ENCODE measurements at places on chromosomes 2 and 18. TPM values are rescaled to one million over a fixed set of nuclear protein-coding genes. Genes with fewer than 3 reads are reported as not detected.

The CCDC148 gene
- not detected for total RNA-seq

The FAM124B gene
- total RNA-seq = 1.3 TPM

The ABHD1 gene
- 1.0 TPM for total RNA-seq

The GPR155 gene
- total RNA-seq = 8.3 TPM

The NOSTRIN gene
- 1.0 TPM for total RNA-seq

The PROM2 gene
- 0.73 TPM for total RNA-seq

The MYO1B gene
- total RNA-seq = 1.3 TPM

The FIGN gene
- not detected for total RNA-seq

The POTEF gene
- not detected for total RNA-seq

DNA sequence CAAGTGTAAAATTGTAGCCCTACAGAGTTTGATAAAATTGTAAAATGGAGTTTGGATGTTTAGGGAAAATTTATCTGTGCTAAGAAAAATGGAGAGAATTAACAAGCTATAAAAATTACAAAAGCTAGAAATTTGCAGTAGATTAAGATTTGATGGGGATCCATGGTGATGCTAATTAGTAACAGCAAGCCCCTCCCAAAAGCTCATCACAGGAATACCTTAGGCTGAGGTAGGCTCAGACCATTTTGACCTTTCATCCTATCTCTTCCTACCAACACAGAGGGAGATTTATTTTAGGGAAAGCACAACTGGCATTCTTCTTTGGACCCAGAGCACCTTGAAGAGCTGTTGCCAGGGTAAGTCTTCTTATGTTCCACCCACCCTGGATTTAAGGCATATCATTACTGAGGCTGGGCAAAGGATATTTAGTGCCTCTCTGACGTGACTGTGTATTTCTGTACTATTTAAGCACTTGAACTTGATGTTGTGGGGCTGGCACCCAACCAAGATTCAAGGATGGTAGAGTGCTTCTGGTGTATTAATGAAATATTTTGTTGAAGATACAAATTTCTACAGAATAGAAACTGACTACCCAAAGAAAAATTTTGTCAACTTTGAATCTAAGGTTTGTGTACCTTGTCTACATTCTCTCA, 70.8 kb upstream of the SLC39A10 start:
- no peak overlapping the region for H3K27ac ChIP-seq
- DNase-seq = no peak
- H3K4me1 ChIP-seq = no peaks in the 10 kb centered on the region
- no peak overlapping the region for H3K4me3 ChIP-seq
- no peaks in the 10 kb centered on the region for H3K36me3 ChIP-seq

GRCh38 chr18:476251-476664, 24.2 kb downstream of the COLEC12 start:
- H3K4me3 ChIP-seq = no peak overlapping the region
- no peak overlapping the region for H3K27ac ChIP-seq
- H3K4me1 ChIP-seq = no peaks in the 10 kb centered on the region
- no peak for DNase-seq
- no peaks in the 10 kb centered on the region for H3K27me3 ChIP-seq

- DNase-seq = no peak
- H3K4me1 ChIP-seq = no peaks in the 10 kb centered on the region
- H3K36me3 ChIP-seq = no peaks in the 10 kb centered on the region
Observed at GRCh38 chr2:44668336-44668735, 273.2 kb upstream of the SIX3 start.

- H3K36me3 ChIP-seq = no peaks in the 10 kb centered on the region
- no peaks in the 10 kb centered on the region for H3K4me1 ChIP-seq
- H3K4me3 ChIP-seq = no peak overlapping the region
- no peaks in the 10 kb centered on the region for H3K27me3 ChIP-seq
- H3K27ac ChIP-seq = no peak overlapping the region
Observed at GRCh38 chr18:64165906-64166305, 17.0 kb upstream of the LINC00305 start.

DNA sequence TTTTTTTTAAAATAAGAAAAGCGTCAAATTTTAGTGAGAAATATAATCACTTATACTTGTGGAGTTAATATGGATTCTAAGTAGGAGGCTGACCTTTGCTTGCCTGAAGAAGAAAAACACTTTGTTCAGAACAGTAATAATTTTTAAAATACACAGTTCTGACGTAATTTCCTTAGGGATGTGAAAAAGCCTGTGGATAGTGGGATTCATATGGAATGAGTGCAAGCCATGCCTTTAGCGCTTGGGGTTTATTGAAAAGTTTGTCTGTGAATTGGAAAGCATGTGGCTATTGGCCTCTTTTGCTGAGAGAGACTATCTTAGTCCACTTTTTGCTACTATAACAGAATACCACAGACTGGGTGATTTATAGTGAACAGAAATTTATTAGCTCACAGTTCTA, 151.3 kb downstream of the CCDC85A start:
- H3K4me1 ChIP-seq = no peaks in the 10 kb centered on the region
- H3K27ac ChIP-seq = no peak overlapping the region

- H3K27ac ChIP-seq = no peak overlapping the region
- no peak for DNase-seq
- H3K4me3 ChIP-seq = no peak overlapping the region
- no peaks in the 10 kb centered on the region for H3K36me3 ChIP-seq
Observed at GRCh38 chr18:49207361-49207760, 253.1 kb downstream of the DYM start.

GRCh38 chr2:176553685-176554100, 284.5 kb downstream of the MTX2 start:
- peaks cover 27% of the 10 kb centered on the region for H3K27me3 ChIP-seq
- peaks cover 9% of the 10 kb centered on the region for H3K4me1 ChIP-seq
- H3K36me3 ChIP-seq = no peaks in the 10 kb centered on the region

- H3K4me3 ChIP-seq = no peak overlapping the region
- no peaks in the 10 kb centered on the region for H3K36me3 ChIP-seq
- H3K4me1 ChIP-seq = no peaks in the 10 kb centered on the region
- no peak for DNase-seq
Observed at GRCh38 chr2:170475878-170476277, 239.3 kb upstream of the SP5 start.

DNA sequence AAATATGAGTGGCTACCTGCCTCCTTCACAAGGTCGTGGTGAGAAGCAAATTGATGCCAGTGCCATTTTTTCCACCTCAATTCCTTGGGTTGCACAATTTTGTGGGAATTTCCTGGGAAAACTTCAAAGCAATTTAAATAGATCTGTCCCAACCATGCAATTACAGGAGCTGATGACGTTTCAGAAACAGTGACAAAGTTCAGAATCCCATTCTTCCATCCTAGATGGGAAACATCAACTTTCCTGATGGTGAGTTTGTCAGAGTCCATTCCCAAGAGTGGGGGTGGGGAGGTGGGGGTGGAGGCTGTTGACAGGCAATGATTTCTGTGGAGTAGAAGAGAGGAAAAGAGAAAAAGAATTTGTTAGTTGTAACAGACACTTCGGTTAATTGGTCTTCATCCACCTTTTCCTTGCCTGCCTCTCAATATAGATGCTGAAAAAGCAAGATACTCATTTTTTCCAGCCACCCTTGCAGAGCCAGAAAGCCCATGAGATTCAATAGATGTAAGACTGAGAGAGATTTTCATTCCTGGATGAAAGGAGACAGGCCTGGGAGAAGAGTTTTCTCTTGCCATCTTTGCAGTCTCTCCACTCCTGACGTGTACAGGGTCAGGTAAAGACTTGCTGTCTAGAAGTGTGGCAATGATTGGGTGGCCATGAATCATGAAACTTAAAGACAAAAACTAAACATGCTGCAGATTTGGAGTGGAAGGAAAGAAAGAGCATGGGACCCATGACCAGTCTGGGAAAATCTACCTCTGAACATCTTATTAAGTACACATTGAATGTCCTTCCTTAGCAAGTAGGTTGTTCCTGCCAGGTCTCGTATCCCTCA, 47.3 kb downstream of the SOCS6 start:
- DNase-seq = no peak
- H3K27me3 ChIP-seq = no peaks in the 10 kb centered on the region
- H3K27ac ChIP-seq = no peak overlapping the region
- H3K36me3 ChIP-seq = no peaks in the 10 kb centered on the region
- H3K4me1 ChIP-seq = no peaks in the 10 kb centered on the region

DNA sequence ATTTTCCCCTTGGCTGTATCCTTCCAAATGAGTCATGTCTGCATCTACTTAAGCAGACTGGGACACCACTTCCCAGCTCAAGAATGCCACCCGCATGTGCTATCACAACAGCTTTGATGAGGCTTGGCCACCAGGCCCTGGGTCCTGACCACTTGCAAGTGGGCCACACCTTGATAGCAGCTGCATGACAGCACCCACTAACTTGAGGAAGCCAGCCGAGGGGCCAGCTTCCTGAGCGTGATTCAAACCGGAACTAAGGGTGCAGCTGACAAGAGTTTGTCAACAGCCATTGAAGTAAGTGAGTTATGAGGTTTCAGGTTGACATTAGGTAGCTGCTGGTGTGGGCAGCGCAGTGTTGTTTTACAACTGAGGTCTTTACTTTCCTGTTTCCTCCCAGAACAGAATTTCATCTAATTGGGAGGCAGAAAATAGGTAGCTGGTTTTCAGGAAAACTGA, 54.4 kb downstream of the EPHA4 start:
- no peaks in the 10 kb centered on the region for H3K36me3 ChIP-seq
- DNase-seq = peak; percentile 69
- peak overlapping the region; percentile 87 for H3K27ac ChIP-seq
- H3K27me3 ChIP-seq = no peaks in the 10 kb centered on the region

- peaks cover 47% of the 10 kb centered on the region for H3K27me3 ChIP-seq
- DNase-seq = no peak
- no peak overlapping the region for H3K27ac ChIP-seq
- no peak overlapping the region for H3K4me3 ChIP-seq
Observed at GRCh38 chr18:22559414-22560274, 141.9 kb upstream of the CTAGE1 start.

DNA sequence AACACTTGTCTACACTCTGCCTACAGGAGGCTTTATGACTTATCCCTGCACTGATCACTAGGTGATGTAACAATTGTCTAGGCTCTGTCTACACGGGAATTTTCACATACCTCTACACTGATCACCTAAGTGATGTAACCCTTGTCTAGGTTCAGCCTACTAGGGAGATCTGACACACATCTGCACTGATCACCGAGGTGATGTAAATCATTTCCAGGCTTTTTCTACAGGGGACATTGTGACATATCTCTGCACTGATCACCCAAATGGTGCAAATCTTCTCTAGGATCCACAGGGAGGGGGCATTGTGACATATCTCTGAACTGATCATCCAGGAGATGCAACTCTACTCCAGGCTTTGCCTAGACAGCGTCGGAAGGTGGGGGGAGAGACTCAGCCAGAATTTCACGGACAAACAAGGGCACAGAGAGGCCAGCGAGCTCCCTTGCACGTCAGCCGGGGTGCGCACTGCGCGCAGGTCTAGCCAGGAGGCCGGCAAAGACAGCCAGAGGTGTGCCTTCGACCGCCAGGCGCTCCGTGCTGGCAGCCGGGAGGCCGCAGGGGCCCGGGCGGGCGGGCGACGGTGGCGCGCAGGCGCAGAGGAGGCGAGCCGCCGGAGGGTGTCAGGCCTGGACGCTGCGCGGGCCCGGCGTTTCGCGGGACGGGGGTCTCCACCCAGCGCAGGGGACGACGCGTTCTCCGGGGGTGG, 46.9 kb upstream of the USP14 start:
- H3K27me3 ChIP-seq = no peaks in the 10 kb centered on the region
- H3K4me1 ChIP-seq = peaks cover 10% of the 10 kb centered on the region
- no peaks in the 10 kb centered on the region for H3K36me3 ChIP-seq
- peak; percentile 89 for DNase-seq
- H3K4me3 ChIP-seq = peak overlapping the region; percentile 41

GRCh38 chr2:163463411-163463810, 272.4 kb downstream of the FIGN start:
- no peaks in the 10 kb centered on the region for H3K27me3 ChIP-seq
- H3K4me3 ChIP-seq = no peak overlapping the region
- no peak for DNase-seq
- H3K36me3 ChIP-seq = no peaks in the 10 kb centered on the region
- H3K27ac ChIP-seq = no peak overlapping the region
- H3K4me1 ChIP-seq = no peaks in the 10 kb centered on the region

GRCh38 chr2:14363976-14364375, 268.5 kb upstream of the LRATD1 start:
- no peak for DNase-seq
- no peaks in the 10 kb centered on the region for H3K36me3 ChIP-seq
- H3K27ac ChIP-seq = no peak overlapping the region
- H3K4me3 ChIP-seq = no peak overlapping the region
- no peaks in the 10 kb centered on the region for H3K27me3 ChIP-seq

DNA sequence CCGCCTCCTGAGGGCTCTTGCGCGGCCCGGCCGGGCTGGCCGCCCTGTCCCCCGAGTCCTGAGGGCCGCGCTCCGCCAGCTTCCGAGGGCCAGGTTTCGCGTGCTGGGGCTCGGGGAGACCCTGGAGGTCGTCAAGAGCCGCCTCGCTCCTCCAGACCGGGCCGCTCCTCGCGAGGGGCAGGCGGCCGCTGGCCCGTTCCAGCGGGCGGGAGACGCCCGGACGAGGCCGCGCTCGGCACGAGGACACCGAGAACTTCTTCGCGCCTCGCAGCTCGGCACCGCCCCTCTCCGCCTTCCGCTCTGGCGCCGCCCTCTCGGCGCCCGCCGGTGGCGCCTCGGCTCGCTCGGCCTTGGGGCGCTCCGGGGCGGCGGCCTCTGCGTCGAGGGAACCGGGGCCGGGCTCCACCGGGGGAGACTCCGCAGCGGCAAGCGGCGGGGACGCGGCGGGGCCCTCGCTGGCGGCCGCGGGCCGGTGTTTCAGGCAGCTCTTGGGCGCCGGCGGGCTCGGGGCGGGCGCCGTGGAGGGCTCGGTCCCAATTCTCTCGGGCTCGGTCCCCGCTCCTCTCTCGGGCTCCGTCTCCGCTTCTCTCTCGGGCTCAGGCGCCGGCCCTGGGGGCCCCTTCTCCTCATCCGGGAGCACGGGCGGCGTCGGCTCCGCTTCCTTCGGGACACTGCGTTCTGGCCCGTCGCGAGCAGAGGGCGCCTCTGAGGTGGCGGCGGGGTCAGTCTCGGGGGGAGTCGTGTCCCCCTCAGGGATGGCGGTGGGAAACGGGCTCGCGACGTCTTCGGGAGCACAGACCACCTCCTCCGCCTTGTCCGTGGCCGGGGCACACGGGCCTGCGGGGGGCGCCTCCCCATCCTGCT, 91.6 kb upstream of the MGAT4A start:
- peaks cover 29% of the 10 kb centered on the region for H3K4me1 ChIP-seq
- H3K36me3 ChIP-seq = no peaks in the 10 kb centered on the region
- H3K4me3 ChIP-seq = peak overlapping the region; percentile 57
- DNase-seq = peak; percentile 39

DNA sequence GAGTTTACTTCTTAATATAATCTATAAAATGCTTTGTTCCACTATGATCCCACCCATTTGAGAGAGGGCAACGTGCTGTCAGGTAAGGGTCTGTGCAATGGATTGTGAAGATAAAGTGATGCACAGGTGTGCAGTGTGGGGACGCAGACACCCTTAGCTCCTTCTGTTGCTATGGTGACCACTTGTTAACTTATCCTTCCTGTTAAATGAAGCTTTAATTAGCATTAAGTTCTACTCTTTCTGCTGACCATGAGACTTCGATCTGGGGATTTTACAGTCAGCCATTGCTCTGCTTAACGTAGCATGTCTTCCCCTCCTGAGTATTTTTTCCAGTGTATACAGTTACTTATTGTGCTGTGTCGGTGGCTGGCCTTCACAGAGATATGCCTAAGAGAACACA, 23.1 kb upstream of the ALKAL2 start:
- no peaks in the 10 kb centered on the region for H3K4me1 ChIP-seq
- no peak overlapping the region for H3K4me3 ChIP-seq
- no peaks in the 10 kb centered on the region for H3K27me3 ChIP-seq
- no peak for DNase-seq
- H3K27ac ChIP-seq = no peak overlapping the region

- H3K4me3 ChIP-seq = no peak overlapping the region
- H3K27ac ChIP-seq = no peak overlapping the region
- H3K4me1 ChIP-seq = no peaks in the 10 kb centered on the region
Observed at GRCh38 chr18:76507830-76508385, 12.9 kb upstream of the ZNF516 start.

All from CD4-positive, alpha-beta T cell (primary cell).